ENCODE measurements at places on chromosomes 7 and 10.
A peak's percentile ranks its signal among the peaks of the same experiment; 100 is the strongest.

- peak; percentile 11 for DNase-seq
These were observed at the start of gene ZNF365 for GRCh38 chr10:62373995-62374861. TSS of gene ZNF365 (plus strand) at chr10:62374369. CDS start at chr10:62376194, 1,825 bp downstream.

DNA sequence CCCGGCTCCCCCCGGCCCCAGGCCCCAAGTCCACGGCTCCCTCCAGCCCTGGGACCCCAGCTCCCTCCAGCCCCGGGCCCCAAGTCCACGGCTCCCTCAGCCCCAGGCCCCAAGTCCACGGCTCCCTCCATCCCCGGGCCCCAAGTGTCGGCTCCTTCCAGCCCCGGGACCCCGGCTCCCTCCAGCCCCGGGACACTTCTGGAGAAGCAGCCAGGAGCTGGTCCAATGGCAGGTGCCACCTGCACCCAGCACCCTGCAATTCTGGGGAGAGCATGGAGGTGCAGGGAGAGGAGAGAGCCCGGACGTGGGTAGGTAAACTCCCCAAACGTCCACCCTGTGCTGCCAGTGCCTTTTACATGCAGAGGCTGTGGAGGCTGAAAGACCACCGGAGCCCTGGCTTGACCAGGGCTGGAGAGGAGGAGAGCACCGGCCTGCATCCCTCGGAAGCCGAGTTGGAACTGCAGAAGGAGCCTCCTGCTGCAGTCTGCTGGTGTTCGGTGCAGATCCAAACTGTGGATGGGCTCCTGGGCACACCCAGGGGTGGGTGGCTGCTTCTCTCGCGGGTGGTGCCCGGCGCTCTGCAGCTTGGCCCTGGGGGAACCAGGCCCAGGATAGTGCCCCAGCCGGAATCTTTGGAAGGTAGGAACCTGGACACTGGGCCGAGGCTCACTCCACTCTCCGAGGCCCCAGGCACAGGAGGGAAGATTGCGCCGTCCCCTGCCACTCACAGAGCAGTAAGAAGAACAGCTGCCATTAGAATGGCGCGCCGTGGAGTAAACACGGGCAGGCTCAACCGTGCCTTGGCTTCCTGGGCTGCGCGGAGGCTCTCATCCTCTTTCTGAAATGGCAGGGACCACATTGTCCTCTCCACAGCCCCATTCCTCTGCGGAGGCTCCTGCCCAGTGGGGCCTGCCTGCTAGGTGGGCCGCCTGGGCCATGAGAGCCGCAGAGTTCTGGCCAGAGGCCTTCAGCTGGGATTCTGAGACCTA is 14.7 kb downstream of the SHH start:
- DNase-seq = no peak

DNA sequence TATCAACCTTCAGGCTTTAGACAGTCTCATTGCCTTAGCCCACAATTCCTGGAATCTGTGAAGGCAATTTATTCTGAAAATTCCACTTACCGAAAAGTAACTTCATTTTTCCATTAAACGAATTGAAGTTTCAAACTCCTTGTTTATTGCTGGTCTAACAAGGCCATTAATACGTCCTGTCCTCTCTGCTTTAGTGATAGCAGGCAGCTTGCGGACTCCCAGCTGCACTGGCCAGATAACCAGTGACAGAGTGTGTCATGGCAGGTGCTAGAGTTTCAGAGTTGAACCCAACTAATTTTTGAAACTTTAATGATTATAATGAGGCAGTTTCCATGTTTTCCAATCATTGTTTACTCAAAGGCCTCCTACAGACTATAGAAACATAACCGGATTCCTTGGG is 31.1 kb downstream of the LOXL4 start:
- no peak for DNase-seq

DNA sequence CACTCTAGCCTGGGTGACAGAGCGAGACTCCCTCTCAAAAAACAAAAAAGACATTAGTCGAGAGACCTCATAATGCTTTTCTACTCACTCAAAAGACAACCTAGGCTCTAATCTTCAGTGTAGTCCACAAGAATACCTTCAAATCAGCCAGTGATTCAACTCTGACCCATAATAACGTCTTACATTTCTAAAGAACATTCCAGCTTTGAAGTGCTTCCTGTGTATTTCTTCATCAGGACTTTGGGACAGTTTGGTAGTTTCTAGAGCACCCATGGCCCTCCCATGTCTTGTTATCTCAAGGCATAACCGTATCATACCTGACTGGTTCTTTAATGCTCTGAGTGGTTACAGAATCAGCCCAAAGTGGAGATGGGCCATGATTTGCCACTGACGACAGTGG is 221.3 kb downstream of the SKIDA1 start:
- DNase-seq = no peak

- DNase-seq = no peak
These were observed 18.7 kb upstream of the NUB1 start for GRCh38 chr7:151322906-151323305.
